Neural crest cell (in vitro differentiated cells): ENCODE measurements at places on chromosomes 1 and 21.

DNA sequence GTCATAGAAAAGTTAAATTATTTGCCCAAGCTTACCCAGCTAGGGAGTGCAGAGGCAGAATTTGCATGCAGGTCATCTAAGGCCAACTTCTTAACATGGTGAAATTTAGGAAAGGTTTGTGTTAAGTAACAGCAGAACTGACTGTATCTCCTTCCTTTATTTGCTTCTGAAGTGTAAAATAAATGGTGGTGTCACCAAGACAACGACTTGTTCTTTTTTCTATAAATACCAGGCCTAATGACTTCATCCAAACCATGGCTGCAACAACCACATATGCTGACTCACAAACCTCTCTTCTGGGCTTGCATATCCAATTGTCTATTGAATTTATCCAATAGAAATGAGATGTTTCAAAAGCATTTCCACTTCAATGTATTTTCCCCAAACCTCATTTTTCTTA lies 19.1 kb downstream of the COL24A1 start:
- no peak for DNase-seq

- no peak for DNase-seq
Measured at GRCh38 chr1:220628431-220628830, 61.7 kb upstream of the C1orf115 start.

DNA sequence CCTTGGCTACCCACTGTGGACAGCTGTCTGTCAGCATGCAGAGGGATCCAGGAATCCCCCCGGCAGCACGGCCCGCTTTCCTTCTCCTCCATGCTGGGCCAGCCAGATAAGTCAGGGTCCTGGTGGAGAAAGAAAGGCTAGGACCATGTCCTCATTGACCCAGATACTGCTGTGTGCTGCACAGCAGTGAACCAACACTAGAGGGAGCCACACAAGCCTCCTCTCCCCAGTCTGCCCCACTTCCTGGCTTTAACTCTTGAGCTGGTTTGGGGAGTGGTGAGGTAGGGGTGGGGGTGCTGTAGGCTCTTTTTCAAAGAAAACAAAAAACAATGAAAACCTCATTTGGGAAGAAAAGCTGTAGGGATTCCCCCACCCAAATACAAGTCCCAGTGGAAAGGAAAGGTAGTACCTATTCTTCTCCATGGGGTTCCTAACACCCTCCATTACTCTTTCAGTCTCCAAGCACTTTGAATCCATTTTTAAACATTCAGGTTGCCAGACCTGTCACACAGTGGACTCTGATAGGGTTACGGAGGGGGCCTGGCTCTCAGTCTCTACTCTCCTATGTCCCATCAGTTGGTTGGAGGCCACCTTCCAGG lies 84.9 kb upstream of the CD1D start:
- no peak for DNase-seq

DNA sequence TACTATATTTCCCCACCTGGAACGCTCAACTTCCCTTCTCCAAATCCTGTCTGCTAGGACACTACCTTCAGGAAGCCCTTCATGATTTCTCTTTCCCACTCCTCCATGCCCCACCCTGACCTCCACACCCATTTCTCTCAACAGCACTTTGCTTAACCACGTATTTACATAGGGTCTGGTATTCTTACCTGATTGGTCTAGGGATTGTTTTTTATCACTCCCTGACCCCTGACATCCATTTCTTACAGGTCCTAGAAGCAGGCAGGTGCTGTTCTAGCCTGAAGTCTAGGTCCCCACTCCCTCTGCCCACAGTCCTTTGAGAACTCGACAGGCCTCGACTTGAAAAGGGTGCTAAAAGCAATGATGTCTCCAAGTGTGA lies 47.5 kb downstream of the DMAP1 start:
- no peak for DNase-seq

- DNase-seq: no peak
Measured at GRCh38 chr1:154864189-154864975, 5.7 kb downstream of the KCNN3 start.

DNA sequence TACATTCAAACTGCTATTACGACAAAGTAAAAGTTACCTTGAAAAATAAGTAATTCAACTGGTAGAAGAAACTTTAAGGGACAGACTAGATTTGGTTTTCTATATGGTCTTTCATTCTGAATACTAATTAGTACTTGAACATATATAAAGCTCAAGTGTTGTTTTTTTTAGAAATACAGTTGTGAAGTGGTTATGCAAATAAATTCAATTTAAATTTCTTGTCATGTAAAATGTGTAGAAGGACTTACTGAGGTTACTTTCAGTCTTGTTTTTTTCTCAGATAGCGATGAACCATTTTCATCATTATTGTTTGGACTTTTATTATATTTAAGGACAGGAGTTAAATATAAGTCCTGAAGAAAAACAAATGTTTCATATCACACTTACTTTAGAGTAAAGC lies 24.4 kb downstream of the HS2ST1 start:
- DNase-seq: no peak

- DNase-seq: no peak
Measured at GRCh38 chr1:186904361-186904760, 75.6 kb downstream of the PLA2G4A start.

GRCh38 chr21:36159356-36159921 lies 2.8 kb downstream of the DOP1B start:
- no peak for DNase-seq

DNA sequence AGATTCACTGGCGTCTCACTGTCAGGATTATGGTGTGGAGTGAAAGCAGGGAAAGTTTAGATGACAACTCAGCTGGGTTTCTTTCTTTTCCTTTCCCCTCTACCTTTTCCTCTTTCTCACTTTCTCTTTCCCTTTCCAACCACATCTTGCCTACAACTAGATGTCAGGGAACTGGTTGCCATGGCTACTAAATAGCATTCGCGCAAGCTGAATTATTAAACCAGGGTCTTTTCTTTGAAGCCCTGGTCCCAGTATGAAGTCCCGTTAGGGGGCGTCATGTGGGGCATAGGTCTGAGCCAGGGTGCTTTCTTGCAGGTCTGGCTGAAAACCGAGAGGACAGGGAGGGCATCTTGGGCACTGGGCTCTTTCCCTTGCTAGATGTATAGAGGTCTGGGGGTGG lies 168.4 kb upstream of the CACNA1E start:
- no peak for DNase-seq

DNA sequence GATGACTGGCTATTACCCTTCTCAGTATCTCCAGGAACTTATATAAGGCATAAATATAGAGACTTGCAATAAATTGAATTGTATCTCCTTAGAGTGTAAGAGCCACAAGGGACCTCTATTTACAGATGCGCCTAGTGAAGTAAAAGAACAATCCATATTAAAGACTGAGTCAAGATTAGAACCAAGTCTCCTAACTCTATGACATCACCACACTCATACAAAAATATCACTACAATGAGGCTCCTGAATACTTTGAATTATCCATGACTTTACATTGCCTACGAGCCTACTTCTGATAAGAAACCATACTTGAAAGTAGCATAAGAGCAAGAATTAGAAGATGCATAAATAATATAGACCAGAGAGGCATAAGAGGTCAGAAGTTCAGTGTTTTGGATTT lies 18.8 kb downstream of the DPYD start:
- no peak for DNase-seq

DNA sequence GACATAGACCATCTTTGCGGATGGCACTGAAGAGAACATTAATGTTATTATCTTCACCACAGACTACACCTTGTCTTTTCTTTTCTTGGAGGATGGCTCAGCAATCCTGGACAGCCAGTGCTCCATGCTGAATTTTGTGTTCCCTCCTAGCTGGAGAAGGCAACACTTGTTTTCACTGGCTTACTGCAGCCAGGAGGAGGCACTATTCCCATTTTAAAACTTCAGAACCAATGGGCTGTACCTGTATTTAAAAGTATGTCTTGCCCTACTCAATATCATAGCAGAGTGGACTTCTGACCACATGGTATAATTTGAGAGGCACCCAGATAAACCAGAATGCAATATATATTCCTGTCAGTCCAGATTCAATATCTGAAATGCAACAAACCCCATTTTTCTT lies 53.3 kb upstream of the POGK start:
- no peak for DNase-seq

DNA sequence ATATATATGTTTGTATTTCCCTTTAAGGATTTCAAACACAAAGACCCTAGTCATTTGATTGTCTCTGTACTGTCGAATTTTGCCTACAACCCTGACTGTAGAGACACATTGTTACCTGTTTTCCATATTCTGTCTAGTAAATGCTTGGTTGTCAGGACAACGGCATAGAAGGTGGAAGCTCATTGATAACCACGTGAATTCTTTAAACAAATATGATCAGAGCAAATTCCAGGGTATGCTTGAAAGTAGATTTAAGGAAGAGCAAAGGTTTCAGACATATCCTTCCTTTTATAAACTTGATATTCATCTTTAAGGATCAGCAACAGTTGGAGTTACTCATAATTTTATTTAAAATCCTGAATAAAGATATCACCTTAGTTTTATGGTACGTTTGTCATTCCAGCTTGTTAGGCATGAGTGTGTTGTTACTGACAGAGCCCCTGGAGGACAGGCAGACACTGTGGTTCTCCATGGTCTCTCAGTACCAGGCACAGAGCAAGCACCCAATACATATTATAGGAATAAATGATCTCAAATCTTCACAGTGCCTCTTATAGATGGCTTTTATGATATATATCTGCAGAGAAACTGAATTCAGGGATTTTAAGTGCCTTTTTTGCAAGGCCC lies 203.2 kb downstream of the FGGY start:
- DNase-seq: no peak

DNA sequence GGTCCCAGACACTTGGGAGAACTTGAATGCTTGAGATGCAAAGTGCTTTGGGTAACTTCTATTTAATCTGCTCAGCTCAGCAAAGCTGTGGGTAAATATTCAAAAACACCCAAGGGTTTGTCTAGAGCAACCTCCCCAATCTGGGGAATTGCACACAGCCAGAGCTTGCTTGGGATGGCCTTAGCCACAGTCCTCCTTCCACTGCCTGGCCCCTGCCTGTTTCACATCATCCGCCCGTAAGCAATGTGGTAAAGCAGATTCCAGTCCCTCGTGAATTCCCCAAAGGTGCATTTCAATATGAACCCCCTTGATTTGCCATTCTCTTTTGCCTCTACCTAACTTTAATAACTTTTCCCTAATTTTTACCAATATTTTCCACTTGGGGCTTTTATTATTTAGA lies 418.1 kb downstream of the DISC1 start:
- DNase-seq: no peak
